SW480 (cell line): ENCODE measurements at places on chromosomes 11 and 22.

DNA sequence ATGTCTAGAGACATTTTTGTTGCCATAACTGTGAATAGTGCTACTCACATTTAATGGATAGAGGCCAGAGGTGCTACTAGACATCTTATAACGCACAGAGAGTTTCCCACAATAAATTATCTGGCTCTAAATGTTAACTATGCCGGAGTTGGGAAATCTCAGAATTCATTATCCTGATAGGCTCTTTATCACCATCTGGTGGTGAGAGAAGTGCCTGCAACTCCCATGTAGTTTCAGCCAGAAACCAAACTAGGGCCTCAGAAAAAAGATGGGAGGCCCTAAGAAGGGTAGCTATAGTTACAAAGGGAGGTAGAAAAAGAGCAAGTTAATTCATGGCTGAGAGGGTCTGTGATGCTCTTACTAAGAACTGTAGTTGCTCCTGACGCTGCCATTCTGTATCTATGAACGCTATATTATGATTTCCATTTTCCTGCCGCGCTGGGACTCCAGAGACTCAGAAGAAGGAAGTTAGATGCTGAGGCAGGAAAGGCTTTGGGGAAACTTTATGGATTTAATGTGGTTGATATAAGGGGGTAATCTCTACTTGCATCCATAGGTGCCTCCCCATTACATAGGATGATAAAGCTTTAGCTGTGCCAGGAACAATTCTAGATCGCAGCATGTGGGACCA lies 22.9 kb upstream of the MRPL17 start:
- DNase-seq: peak; percentile 39

GRCh38 chr11:32829157-32829679 lies 509 bp upstream of the PRRG4 start:
- peak; percentile 58 for DNase-seq

- no peak for DNase-seq
Measured at GRCh38 chr22:31096657-31097279, 10.6 kb downstream of the SELENOM start.

- peak; percentile 14 for DNase-seq
Measured at GRCh38 chr22:22748297-22748743, 103.9 kb downstream of the GGTLC2 start.

- no peak for DNase-seq
Measured at GRCh38 chr11:22780952-22781593, 48.5 kb downstream of the SVIP start.

- DNase-seq: no peak
Measured at GRCh38 chr11:93564895-93565294, 21.7 kb upstream of the SMCO4 start.

- no peak for DNase-seq
Measured at GRCh38 chr11:113137713-113138529, 176.5 kb upstream of the TTC12 start.

- DNase-seq: no peak
Measured at GRCh38 chr11:80281194-80281593, 840.4 kb upstream of the TENM4 start.

- no peak for DNase-seq
Measured at GRCh38 chr22:48780597-48781277, 1046.9 kb downstream of the BRD1 start.

DNA sequence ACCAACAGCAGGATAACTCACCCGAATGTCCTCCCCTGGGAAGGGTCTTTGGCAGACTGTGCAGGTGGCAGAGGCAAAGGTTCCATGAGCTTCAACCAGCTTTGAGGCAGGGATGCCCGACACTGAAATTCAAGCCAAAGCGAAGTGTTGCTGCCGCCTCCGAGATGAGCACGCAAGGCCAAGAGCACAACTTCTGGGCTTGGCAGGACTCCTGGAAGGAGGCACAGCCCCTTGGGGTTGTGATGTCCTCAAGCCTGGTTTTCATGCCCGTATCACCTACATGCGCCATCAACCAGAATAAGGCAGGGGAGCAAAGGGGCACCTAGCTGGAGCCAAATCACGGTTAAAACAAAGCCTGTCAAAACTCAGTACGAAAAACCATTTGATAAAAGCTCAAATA lies 5.7 kb downstream of the SIRT3 start:
- no peak for DNase-seq

- no peak for DNase-seq
Measured at GRCh38 chr22:27730641-27731433, 70.7 kb downstream of the MN1 start.

DNA sequence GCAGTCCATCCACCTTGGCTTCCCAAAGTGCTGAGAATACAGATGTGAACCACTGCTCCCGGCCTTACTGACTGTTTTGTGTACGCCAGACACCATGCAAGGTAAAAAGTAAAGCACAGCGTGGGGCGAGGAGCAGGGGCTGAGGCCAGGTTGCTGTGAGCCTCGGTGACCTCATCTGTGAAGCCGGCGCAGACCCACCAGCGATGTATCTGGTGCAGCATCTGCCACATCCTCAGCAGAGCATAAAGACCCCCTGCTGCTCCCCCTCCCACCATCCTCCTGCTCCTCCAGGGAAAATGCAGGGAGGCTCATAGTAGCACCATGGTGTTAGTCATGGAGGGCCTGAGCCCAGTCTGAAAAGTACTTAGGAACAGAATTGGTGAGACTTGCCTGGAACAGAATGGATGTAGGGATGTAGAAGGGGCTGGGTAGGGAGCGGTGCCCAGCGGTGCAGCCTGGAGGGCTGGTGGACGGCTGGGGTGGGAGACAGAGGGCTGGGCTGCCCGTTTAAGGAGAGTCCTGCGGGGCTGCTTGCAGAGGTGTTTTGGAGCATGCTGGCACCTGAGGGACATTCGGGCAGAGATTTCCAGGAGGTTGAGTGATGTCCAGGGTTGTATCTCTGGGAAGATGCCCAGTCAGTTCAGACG lies 462.4 kb downstream of the BRD1 start:
- no peak for DNase-seq

GRCh38 chr11:19814421-19814820 lies 101.8 kb downstream of the NAV2 start:
- DNase-seq: peak; percentile 27

GRCh38 chr11:20367313-20367948 lies 3.9 kb downstream of the HTATIP2 start:
- peak; percentile 79 for DNase-seq

DNA sequence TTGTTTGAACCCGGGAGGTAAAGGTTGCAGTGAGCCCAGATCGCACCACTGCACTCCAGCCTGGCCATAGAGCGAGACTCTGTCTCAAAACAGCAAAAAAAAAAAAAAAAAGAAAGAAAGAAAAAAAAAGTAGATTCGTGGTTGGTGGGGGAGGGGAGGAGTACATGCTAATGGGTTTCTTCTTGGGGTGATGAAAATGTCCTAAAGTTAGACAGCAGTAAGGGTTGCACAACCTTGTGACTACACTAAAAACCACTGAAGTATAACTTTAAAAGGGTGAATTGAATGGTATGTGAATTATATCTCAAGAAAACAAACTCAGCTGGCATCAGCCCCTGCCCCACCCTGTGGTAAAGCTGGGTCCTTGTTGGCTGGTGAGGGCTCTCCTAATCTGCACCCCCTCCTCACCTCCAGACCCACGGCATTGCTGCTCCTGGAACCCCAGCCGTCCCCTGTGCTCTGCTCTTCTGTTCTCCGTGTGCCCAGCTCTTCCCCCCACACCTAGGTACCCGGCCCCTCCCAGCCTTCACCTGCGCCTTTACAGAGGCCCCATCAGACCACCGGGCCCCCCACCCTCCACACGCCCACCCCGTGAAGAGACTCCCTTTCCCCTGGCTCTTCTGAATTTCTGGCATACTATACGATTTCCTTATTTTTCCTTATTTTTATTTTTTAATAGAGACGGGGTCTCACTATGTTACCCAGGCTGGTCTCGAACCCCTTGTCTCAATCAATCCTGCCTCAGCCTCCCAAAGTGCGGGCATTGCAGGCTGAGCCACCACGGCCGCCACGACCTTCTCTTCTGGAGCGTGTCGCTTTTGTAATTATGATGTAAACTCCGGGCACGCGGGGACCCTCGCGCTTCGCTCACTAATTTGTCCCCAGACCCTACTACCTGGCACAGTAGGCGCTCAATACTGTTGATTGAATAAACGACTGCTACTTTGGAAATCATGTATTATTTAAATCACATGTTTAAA lies 924 bp upstream of the FADD start:
- DNase-seq: no peak

DNA sequence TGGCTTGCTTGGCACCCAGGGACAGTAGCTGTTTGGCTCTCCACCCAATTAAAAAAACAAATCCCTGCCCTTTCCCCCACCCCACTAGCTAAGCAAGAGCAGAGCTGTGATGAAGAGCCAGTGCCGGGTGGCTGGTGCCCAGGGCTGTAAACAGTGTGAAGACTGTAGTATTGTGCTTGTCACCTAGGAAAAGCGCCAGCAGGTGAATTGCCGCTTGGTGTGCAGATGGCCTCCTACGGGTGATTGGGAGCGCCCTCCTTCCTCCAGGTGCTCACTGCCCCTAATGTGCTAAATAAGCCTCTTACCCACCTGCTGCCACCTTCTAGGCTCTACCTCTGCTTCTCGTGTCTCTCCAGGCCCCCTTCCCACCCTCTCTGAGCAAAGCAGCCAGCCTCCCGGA lies 18.4 kb upstream of the RAPSN start:
- no peak for DNase-seq

GRCh38 chr11:129804012-129804411 lies 11.6 kb upstream of the TMEM45B start:
- DNase-seq: no peak

- no peak for DNase-seq
Measured at GRCh38 chr11:30585125-30585891, 845 bp downstream of the MPPED2 start.

DNA sequence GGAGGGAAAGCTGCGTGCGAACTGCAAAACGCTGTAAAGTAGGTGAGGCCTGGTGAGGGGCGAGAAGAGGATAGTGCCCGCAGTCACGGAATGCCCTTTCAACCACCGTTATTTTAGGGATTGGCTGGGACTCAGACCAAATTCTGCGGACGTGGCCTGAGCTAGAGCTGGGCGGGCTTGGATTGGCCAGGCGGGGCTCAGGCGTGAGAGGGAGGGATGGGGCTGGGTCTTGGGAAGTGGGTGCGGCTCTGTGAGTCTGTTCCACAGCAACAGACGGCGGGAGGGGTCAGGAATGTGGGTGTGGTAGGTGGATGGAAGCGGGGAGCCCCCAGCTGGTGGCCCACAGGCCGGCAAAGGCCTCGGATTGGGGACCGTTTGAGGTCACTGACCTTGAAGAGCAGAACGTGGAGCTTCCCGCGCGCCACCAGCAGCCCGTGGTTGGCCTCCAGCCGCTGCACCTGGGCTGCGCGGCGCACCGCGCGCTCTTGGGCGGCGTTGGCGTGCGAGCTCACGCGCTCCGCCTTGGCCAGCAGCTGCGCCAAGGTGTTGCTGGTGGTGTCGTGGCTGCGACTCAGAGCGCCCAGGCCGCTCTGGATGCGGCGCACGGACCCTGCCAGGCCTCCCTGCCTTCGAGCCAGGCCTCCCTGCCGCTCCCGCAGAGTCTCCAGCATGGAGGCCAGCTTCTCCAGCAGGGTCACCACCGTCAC lies 444 bp downstream of the CAVIN3 start:
- DNase-seq: peak; percentile 97

DNA sequence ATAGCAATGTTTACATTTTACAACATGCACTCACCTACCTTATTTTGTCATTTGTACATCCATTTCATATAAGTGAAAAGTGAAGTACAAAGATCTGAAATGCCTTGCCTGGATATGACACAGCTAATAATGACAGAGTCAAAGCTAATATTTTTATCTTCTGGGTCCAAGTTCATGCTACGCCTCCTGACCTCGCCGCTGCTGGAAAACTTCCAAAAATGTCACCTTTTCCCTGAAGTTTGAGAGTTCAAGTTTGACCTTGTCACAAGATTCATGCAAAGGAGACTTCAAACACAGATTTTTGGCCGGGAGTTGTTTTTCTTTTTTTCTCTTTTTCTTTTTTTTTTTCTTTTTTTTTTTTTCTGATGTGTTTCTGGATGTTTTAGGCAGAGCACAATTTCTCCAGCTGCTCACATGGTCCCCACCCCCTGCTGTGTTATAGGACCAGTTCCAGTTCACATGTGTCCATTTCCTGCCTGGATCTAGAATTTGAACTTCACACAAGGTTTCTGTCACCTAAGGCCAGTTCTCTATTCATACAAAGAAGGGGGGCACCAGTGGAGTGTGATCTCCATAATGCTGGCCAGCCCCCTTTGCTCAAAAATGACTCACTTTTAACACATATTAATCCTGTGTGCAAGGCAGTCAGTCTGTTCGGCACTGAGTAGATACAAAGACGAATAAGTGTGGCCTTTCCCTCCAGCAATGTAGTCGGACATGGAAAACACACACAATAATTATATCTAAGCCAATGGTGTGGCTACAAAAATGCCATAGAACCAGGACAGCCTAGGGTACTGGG lies 546.8 kb downstream of the BUD13 start:
- no peak for DNase-seq

- DNase-seq: no peak
Measured at GRCh38 chr11:29481738-29482137, 535.1 kb downstream of the KCNA4 start.

DNA sequence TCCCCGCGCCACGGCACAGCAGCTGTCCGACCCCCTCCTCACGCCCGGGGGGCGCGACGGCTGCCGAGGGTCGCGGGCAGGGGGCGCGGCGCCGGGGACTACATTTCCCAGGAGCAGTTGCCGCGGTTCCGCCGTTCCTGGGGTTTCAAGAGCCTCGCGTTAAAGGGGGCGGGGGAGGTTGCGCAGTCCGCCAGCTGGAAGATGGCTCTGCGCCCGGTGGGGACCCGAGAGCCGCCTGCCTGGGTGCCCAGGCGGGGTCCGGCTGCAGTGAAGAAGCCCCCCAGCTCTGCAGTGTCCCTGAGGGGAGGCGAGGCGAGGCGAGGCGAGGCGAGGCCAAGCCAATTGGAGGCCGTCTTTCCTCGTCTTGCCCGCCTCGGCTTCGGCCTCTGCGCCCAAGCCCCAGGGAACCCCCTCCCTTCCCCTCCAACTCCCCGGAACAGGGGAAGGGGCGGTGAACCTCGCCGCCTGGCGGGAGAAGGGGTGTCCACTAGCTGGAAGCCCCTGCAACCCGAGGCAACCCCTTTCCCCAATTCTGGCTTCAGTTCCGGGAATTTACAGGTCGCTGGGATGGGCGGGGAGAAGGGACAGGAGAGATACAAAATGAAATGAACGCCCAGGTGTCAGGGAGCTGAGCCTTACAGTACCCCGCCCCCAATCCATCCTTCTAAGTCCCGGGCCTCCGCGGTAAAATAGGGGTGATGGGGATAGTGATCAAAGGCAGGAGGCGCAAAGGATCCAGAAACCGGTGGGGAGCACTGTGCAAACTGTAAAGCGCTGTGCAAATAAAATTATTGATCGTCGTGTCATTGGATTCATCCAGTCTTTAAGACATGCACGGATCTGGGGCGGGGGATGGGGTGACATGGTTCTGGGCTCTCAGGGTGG lies 5.2 kb upstream of the GCAT start:
- DNase-seq: peak; percentile 66

DNA sequence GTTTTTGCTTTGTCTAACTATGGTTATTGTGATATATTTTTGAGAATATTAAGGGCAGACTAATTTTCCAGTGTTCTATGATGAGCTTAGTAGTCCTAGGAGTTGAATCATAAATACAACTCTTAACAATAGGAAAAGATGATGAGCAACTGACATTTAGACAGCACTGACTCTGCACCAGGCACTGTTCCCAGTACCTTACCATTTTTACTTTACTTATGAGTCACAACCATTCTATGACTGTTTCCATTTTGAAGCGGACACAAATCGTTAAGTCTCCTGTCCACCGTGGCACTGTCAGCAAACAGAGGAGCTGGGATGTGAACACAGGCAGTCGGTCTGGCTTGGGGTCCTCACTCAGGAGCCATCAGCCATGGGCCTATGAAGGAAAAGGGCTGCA lies 3.4 kb upstream of the SCGB2A2 start:
- no peak for DNase-seq
